CD14-positive monocyte (primary cell): ENCODE measurements at places on chromosomes 16 and 17. TPM values are rescaled to one million over a fixed set of nuclear protein-coding genes. Genes with fewer than 3 reads are reported as not detected.

The PROCA1 gene
- polyA plus RNA-seq: 5.5 and 8.9 TPM in 2 replicates

The LRRC75A gene
- polyA plus RNA-seq: 1.0 TPM

The APPBP2 gene
- 3.8 and 6.4 TPM in 2 replicates for polyA plus RNA-seq

The KRTAP3-1 gene
- polyA plus RNA-seq: not detected in 2 replicates

The CTRB1 gene
- polyA plus RNA-seq: not detected in 2 replicates

The NAGS gene
- 0.65 and 0.67 TPM in 2 replicates for polyA plus RNA-seq

The ANKRD40CL gene
- not detected in 2 replicates for polyA plus RNA-seq

The PRSS22 gene
- not detected in 2 replicates for polyA plus RNA-seq

The ZNF287 gene
- 0.53 TPM for polyA plus RNA-seq

The MT1A gene
- not detected in 2 replicates for polyA plus RNA-seq

The ADORA2B gene
- polyA plus RNA-seq: 6.4 TPM

The BAIAP2 gene
- 14.9 and 17.0 TPM in 2 replicates for polyA plus RNA-seq

The RNF43 gene
- polyA plus RNA-seq: 0.01 TPM in 1 of 2 replicates, not detected in the other

The HAS3 gene
- polyA plus RNA-seq: not detected

The B9D1 gene
- polyA plus RNA-seq: not detected

The PRAC2 gene
- polyA plus RNA-seq: not detected

The PRR11 gene
- polyA plus RNA-seq: 1.7 TPM

The CCL8 gene
- polyA plus RNA-seq: 0.17 and 0.27 TPM in 2 replicates

The IGF2BP1 gene
- not detected in 2 replicates for polyA plus RNA-seq

The FOXC2 gene
- polyA plus RNA-seq: not detected

The PABPN1L gene
- 0.34 and 0.39 TPM in 2 replicates for polyA plus RNA-seq

The DLX4 gene
- 0.20 TPM for polyA plus RNA-seq

The PLA2G10 gene
- polyA plus RNA-seq: not detected

The HBQ1 gene
- not detected for polyA plus RNA-seq

The AANAT gene
- not detected for polyA plus RNA-seq

The PIK3R5 gene
- polyA plus RNA-seq: 107 and 127 TPM in 2 replicates

The NPIPB9 gene
- polyA plus RNA-seq: 0.11 and 1.4 TPM in 2 replicates

The NPW gene
- polyA plus RNA-seq: not detected

The SLC7A6 gene
- 26.2 and 47.7 TPM in 2 replicates for polyA plus RNA-seq

The TBC1D3K gene
- not detected for polyA plus RNA-seq

The NATD1 gene
- 13.0 and 13.6 TPM in 2 replicates for polyA plus RNA-seq

The TNFRSF13B gene
- not detected for polyA plus RNA-seq
